Mucosa of descending colon (tissue), 3 donors: ENCODE measurements at places on chromosomes 16 and 17. TPM values are rescaled to one million over a fixed set of nuclear protein-coding genes. Genes with fewer than 3 reads are reported as not detected.

DNA sequence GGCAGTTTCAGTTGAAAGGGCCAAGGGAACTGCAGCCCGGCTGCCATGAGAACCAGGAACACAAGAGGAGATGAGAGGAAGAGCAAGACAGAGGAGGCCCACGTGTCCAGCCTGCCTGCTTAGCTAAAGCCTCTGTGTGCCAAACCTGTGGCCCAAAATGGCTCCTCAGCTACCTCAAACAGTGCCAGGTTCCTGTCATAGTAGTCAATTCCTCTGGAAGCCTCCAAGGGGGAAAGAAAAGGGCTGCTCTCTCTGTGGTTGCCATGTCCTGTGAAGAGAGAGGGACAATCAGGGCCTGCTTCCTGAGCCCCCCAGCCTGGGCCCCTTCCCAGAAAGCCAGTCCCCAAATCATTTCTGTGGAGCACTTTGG is 5.2 kb downstream of the SLC12A4 start:
- no peak for DNase-seq

DNA sequence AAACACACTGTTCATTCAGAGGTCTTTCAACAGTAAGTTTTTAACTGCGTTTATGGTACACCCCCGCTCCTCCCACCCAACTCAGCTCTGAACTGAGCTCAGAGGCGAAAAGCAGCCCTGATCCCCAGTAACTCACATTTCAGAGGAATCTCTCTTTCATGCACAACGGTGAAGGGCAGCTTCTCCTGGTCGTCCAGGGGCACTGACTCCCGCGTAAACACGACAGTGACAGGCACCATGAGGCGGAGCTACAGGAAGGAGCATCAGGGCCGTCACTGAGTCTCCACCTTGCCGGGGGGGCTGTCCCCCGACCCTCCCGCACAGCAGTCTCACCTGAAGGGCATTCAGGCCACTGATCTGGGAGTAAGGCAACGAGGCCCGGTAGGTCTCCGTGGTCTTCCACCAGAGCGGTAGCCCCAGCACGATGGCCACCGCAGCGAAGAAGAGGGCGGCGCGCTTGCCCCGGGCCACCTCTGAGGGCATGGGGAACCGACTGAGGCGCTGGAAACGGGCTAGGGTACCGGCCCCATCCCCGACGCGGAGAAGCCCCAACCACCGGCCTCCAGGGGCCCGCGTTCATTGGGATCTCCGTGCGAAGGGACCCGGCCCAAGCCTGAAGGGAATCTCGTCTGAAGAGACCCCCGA is 486 bp downstream of the PIGS start:
- peak; percentile 75 for DNase-seq

SLC12A3 gene
- total RNA-seq: not detected

CRISPLD2 gene
- total RNA-seq: 10.5 TPM
